ENCODE measurements at places on chromosomes 5 and 9.

DNA sequence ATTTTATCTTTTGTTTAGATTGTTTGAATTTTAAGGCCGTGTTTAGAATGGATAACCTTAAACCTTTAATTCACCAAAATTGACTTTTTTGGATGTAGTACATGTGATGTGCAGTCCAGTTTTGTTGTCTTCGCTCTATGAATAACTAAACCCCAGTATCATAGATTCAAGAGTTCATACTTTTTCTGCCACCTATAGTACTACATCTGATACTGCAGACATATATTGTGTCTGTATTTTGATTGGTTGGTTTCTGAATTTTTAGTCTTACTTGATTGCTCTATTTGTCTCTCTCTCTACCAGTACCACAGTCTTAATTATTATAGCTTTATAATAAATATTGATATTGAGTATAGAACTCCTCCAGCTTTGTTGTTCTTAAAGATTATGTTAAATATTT lies 58.1 kb downstream of the PPIP5K2 start:
- DNase-seq, result no peak

DNA sequence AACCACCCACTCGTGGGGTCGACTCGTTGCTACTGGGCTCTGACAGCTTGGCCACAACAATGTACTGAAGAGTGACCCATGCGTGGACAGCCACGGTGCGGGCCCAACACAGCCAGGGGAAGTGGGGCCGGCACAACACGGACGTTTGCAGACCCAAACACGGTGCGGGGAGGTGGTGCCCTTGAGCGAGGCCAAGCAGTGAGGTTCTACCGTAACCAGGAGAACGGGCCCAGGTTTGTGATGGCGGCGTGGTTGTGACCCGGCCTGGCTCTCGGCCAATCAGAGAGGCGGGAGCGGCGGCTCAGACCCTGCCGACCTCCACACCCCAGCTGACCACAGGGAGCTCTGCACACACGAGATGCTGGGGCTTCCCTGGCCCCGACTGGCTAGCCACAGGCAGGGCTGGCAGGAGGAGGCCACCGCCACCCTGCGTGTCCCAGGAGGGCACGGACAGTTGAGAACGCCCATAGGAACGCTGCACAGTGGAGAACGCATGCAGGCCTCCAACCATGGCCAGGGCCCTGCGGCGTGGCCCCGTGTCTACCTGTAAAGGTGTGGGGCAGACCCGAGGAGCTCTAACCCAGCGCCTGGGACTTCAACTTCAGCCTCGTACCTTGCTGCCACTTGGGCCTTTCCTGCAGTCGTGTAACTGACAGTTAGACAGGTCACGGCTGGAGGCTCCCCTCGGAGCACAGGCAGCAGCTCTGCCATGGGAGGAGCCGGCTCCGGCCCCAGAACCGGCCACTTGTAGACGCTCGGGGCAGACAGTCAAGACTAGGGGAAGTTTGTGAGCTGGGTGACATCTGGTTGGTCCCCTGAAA lies 13.7 kb downstream of the BRD3 start:
- peak; percentile 34 for DNase-seq

GRCh38 chr5:1033178-1033577 lies 24.6 kb downstream of the NKD2 start:
- no peak for DNase-seq

DNA sequence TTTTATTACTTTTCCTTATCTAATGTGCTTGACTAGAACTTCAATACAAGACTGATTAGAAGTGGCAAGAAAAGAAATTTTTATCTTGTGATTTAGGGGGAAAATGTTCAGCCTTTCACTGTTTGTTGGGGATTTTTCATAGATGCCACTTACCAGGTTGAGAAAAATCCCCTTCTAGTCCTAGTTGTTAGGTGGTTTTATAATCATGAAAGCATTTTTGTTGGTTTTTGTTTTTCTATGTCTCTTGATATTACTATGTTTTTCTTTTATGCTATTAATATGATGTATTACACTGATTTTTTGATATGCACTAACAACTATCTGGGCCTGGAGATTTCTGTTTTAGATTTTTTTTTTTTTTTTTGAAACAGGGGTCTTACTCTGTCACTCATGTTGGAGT lies 134.0 kb downstream of the PARP8 start:
- no peak for DNase-seq

- DNase-seq, result no peak
Observed at GRCh38 chr5:134943547-134943946, 24.2 kb upstream of the CATSPER3 start.

GRCh38 chr9:2919347-2919746 lies 75.5 kb upstream of the PUM3 start:
- DNase-seq, result no peak

Measured in aorta (tissue), 5 donors.